ENCODE measurements at places on chromosomes 6 and 20. TPM values are rescaled to one million over a fixed set of nuclear protein-coding genes. Genes with fewer than 3 reads are reported as not detected.
A peak's percentile ranks its signal among the peaks of the same experiment; 100 is the strongest.

- no peak for DNase-seq
Measured at GRCh38 chr6:98433325-98434056, 400.9 kb upstream of the POU3F2 start.

DNA sequence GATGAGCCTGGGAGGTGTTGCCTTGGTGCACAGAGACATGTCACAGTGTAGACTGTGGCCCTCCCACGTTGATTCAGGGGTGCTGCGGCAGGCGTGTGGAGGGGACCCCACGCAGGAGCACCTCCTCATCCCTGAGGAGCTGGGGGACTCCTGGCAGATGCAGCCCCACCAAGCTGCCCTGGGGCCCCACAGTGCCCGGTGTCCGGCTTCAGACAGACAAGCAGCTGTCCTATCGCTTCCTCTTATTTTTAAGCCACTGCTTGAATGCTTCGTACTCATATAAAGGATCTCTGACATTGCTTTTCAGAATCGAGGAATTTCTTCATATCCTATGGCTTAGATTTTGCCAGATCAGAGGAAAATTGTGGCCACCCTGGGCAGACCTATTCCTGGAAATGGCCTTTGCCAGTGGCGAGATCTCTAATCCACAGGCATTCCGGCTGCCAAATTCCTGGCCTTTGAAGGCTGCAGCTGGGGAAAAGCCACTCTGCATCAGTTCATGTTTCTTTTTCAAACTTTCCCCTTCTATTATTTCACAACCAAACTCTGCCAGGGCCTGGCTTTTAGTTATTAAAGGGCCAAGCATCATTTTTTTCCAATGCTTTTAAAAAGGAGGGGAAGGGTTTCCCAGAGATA, 337.0 kb downstream of the THBS2 start:
- DNase-seq, result no peak

- DNase-seq, result no peak
Measured at GRCh38 chr6:141026504-141026903, 1106.2 kb upstream of the GJE1 start.

GRCh38 chr20:21046413-21047070, 59.6 kb downstream of the LINC00237 start:
- no peak for DNase-seq

DNA sequence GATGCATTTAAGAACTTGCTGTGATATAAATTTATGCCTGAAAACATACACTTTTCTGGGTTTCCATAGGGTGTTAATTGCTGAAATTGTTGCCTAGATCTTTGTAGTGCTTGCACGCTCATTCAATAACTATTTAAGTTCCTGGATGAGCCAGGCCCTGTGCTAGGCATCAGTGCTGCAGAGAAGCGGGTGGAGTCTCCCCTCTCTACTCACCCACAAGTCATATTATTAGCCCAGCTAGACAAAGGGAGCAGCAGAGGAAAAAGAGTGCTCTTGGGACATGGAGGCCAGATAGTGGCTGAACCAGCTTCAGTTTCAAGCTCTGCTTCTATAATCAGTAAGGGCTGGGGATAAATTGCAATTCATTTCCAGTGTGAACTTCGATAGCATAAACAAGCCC, 329.1 kb downstream of the TFAP2B start:
- no peak for DNase-seq

GRCh38 chr6:157885211-157885788, 62.3 kb downstream of the SNX9 start:
- DNase-seq, result no peak

DNA sequence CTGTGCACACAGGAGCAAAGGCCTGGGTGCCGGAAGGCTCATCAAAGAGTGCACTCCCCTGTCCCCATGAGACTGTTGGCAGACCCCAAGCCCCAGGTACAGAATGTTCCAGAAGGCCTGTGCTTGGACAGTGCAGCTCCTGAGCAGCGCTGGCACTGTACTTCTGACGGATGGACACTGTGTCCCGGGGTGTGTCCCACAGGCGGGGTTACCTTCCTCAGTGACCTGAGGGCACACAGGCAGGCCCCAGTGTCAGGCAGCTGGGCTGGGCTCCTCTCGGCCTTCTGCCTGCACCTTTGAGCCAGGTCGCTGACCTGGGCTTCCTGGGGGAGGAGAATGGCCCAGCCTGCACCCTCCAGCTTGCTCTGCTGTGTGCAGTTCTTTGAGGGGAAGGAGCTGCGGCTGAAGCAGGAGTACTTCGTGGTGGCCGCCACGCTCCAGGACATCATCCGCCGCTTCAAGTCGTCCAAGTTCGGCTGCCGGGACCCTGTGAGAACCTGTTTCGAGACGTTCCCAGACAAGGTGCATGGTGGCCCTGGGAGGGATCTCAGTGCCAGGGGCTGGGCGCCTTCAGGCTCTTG, 30.1 kb downstream of the PYGB start:
- DNase-seq, result no peak

SLC9A8 gene
- 21.8 TPM for total RNA-seq

STK35 gene
- total RNA-seq, result 24.0 TPM

TCP11 gene
- 2.2 TPM for total RNA-seq

GRCh38 chr6:21049148-21049547, 514.9 kb downstream of the CDKAL1 start:
- DNase-seq, result no peak

BTNL2 gene
- total RNA-seq, result not detected

GRCh38 chr6:44036699-44037101, 90.6 kb downstream of the MRPL14 start:
- no peak for DNase-seq

ZNF334 gene
- total RNA-seq, result 3.0 TPM

BEND6 gene
- total RNA-seq, result 0.27 TPM

PDE10A gene
- under 0.01 TPM for total RNA-seq

GRCh38 chr20:12927489-12927888, 81.3 kb upstream of the SPTLC3 start:
- no peak for DNase-seq

DNA sequence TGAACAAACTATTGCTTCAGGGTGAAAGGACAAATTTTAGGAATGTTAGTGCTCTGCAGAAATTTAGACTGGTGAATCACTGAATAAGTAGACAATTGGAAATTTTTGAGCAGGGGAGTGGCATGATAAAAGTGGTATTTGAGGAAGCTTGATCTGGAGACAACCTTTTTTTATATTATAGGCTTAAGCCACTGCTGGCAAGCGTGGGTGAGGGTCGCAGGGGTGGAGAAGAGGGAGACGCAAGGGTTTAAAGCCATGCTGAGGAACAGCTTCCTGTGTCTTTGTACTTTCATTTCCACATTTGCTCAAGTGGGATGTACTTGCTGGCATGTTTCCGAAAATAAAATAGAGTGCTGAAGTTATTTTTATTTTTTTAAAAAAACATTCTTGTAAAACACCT, 23.7 kb downstream of the NCOA7 start:
- DNase-seq, result no peak

DNA sequence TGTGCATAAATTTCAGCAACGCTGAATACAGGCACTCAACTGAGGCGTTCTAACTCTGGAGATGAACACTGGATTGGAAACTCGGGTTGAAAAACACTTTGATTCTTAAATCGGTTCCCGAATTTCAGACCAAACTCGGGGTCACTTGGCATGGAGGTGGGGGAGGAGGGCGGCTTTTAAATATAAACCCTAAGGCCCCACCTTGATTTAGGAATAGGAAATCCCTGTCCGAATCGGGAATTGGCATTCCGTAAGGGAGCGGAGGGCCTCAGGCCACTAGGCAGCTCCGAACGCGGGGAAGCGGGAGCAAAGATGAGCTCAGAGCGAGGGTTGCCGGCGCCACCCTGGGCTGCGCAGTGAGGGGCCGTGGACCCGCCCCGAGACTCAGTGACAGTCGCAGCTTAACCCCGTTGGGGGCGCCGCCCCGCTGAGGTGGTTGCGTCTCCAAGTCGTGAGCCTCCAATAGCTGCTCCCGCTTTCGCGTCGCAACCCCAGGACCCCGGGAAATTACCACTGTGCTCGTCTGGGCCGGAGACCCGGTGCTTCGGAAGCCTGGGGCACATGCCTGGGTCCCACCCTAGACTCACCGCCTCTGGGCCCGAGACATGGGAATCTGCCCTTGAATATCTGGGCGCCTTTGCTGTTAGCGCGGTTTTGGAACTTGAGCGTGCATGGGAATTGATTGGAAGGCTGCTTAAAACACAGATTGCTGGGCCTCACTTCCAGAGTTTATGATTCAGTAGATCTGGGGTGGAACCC, 4.6 kb upstream of the SIM1 start:
- DNase-seq, result no peak

COL9A3 gene
- total RNA-seq, result 0.27 TPM

DNA sequence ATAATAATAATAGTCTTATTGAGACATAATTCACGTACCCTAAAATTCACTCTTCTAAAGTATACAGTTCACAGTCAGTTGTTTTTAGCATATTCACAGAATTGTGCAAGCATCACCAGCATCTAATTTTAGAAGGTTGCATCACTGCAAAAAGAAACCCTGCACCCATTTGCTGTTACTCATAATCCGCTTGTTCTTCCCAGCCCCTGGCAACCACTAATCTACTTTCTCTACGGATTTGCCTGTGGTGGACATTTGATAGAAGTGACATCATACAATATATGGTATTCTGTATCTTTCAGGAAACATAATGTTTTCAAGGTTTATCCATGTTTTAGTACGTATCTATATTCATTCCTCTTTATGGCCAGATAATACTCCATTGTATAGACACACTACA, 41.5 kb upstream of the FAM184A start:
- no peak for DNase-seq

DNA sequence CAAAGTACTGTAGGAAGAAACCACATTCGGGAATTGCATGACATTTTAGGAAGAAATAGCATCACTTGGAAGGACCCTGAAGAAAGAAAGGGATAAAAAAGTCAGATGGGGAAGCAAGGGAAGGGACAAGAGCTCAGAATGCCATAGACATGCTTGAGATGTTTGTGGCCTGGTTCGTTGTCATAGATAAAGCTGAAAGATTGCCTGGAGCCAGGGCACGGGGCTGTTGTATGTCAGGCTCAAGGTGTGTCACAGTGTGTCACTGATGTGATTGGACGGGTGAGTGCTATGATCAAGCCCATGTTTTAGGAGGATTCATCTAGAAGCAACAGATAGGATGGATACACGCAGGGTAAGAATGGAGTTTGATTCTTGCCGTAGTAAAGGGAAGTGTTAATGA, 216.2 kb upstream of the SOX4 start:
- DNase-seq, result no peak

GRCh38 chr6:84549917-84550316, 214.5 kb downstream of the TBX18 start:
- no peak for DNase-seq

HLA-DQB1 gene
- 2.7 TPM for total RNA-seq

- no peak for DNase-seq
Measured at GRCh38 chr6:17269840-17270239, 11.3 kb upstream of the RBM24 start.

DNA sequence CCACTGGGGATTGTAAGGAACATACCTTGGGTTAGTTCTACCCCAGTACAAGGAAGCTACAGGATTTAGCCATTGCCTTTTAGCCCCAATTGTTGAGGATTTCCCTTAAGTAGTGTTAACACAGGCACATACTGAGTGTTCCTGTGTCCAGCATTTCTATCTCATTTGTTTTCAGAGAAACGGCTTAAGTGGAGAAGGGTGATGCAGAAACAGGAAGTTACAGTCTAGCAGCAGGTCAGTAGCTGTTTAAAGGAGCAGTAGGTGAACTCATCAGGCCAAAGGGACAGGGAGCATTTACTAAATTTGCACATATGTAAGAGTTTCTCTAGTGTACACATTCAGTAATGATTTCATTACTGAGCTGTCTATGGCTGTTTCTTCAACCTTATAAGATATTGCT, 644.2 kb upstream of the GJE1 start:
- peak; percentile 35 for DNase-seq

GRCh38 chr6:44161997-44162338, 3.3 kb downstream of the CAPN11 start:
- no peak for DNase-seq

CHRNA4 gene
- not detected for total RNA-seq

HLA-DMA gene
- total RNA-seq, result 156 TPM

GRCh38 chr6:46421939-46422338, 69.3 kb downstream of the RCAN2 start:
- DNase-seq, result no peak

DNA sequence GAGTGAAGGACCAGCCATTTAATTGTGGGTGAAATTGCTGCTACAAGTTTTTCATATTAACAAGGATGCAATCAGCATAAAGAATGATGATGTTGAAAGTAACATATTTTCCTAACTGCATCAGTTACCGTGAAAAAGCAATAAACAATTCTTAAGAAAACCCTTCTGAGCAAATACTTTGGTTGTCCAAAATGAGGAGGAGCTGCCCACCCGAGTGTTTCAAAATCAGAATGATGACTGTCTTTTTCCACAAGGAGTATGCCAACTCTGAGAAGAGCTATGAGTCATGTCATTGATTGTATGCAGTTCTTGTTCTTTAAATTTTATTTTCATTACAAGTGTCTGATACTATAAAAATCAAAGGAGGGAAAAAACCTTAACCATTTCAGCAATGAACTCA, 470.5 kb downstream of the COL12A1 start:
- no peak for DNase-seq

GRCh38 chr6:159894991-159895390, 4.2 kb downstream of the MAS1 start:
- no peak for DNase-seq

DNA sequence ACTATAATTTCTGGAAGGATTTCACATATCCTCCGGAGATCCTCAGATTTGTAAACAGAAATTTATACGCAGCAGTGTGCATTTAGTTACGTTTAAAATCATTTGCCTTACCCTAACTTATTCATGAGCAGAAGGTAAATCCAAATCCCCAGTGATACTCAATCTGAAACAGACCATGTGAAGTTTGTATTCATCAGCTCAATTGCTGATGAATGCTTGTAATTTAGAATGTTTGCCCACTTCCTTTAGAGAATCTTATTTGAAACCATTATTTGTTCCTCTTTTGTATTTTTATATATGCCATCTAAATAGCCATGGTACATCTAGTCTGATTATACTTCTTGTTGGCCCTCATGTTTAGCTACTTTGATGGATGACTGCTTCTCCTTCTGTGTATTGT, 15.4 kb downstream of the TAAR1 start:
- DNase-seq, result no peak

TRPC4AP gene
- 43.1 TPM for total RNA-seq

GRCh38 chr6:107075951-107076381, 39.3 kb downstream of the BEND3 start:
- DNase-seq, result no peak

- peak; percentile 90 for DNase-seq
Measured at GRCh38 chr20:35767683-35768481, 3.9 kb upstream of the PHF20 start.

- DNase-seq, result no peak
Measured at GRCh38 chr6:101266063-101266462, 127.4 kb upstream of the GRIK2 start.

DNA sequence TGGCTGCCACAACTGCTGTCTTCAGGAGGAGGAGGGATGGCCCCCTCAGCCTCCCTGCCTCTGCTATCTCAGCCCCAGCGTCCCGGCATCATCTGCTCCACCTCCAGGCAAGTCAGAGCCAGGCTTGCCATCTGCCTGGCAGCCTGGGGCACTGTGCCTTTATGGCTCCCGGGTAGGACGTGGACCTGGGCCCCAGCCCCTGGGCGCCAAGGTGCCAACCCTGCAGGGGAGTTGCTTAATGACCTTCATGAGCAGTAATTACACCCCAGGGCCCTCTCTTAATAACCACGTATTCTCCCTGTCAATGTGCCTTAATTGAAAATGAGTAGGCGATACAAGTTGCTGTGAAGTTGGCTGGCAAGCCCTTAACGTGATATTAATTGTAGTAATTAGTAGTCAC, 122.1 kb upstream of the MLN start:
- DNase-seq, result no peak

GRCh38 chr20:60897976-60898375, 354.1 kb upstream of the CDH4 start:
- DNase-seq, result no peak

Data from hematopoietic multipotent progenitor cell (in vitro differentiated cells).